GM18507 (cell line): ENCODE measurements at places on chromosomes 16 and 17.

GRCh38 chr16:79509211-79509631, 91.3 kb downstream of the MAF start:
- DNase-seq = no peak

DNA sequence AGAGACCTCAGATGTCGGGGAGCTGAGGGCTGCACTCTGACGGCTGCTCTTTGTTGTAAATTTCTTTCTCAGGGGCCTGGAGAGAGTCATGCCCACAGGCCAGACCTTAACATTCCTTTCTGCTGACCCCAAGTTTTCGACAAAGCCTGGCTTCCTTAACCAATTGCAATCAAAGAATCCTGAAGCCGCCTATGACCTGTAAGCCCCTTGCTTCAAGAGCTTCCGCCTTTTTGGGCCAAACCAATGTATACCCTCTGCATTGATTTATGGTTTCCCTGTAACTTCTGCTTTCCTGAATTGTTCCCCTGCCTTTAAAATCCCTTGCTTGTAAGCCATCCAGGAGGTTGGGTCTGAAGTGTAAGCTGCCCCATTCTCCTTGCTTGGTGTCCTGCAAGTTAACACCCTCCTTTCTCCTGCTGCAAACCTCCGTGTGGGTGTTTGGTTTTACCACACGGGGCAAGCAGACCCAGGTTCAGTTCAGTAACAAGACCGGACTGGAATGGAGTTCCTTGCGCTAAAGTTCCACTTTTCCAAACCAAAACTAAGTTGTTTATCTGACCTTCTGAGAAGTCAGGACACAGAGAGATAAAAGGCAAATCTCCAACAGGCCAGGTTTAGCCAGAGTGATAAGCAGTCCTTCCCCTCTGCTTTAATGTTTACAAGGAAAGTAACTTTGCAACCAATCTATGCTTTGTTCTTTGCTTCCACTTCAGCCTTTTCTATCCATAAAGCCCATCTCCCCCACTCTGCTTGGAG, 141.6 kb downstream of the KCNJ12 start:
- DNase-seq = no peak

- no peak for DNase-seq
These were observed 89.8 kb downstream of the CYB561 start for GRCh38 chr17:63356337-63356757.

GRCh38 chr16:56635441-56635967, 3.0 kb upstream of the MT1A start:
- no peak for DNase-seq

- no peak for DNase-seq
These were observed 5.0 kb downstream of the TPSAB1 start for GRCh38 chr16:1245452-1246020.

- no peak for DNase-seq
These were observed 10.4 kb upstream of the CDH15 start for GRCh38 chr16:89160977-89161701.
